Mammary epithelial cell (primary cell): ENCODE measurements at places on chromosomes 16 and 17. TPM values are rescaled to one million over a fixed set of nuclear protein-coding genes. Genes with fewer than 3 reads are reported as not detected.

SHISA9 gene
- polyA plus RNA-seq = 16.8 TPM

FOXF1 gene
- polyA plus RNA-seq = not detected

TM4SF5 gene
- polyA plus RNA-seq = not detected

MYCBPAP gene
- polyA plus RNA-seq = 4.5 TPM

PARD6A gene
- polyA plus RNA-seq = 0.59 TPM

GSG1L2 gene
- not detected for polyA plus RNA-seq

AANAT gene
- polyA plus RNA-seq = 0.16 TPM

CHRNE gene
- 0.03 TPM for polyA plus RNA-seq

KRT39 gene
- polyA plus RNA-seq = not detected

ZP2 gene
- not detected for polyA plus RNA-seq

GAS2L2 gene
- 0.07 TPM for polyA plus RNA-seq

DNA sequence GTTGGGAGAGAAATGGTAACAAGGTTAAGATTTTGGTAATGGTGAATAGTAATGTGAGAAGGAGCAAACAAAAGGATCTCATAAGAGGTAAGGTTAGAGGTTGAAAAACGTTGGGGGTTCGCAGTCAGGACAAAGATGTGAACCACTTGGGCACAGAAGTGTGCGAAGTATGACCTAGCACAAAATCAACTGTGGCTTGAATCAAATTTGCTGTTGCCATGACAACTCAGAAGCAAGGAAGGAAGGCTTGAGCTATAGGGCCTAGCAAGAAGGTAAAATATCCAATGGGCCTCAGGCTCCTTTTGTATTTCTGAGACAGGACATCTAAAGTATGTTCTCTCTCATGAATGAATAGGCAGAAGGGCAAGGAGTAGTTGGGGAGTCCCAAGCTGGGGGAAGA lies 24.5 kb upstream of the TEKT1 start:
- DNase-seq = no peak

DNA sequence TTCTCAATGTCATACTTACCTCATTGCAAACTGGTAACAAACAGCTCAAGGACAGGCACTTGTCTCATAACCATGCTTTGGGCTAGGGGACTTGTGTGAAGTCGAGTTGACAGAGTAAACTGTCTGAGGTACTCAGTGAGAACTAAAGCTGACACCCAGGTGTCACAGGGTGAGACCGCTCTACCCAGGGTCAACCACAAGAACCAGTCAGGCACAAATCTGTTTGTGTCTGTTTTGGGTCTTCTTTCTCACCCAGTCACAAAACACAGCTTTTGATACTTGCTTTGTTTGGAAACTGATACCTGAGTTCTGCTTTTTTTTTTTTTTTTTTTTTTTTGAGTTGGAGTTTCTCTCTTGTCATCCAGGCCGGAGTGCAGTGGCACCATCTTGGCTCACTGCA lies 161.1 kb downstream of the STX8 start:
- DNase-seq = no peak

GRCh38 chr17:60333628-60334031 lies 58.3 kb downstream of the USP32 start:
- no peak for DNase-seq

GRCh38 chr17:70184770-70185169 lies 15.4 kb downstream of the KCNJ2 start:
- DNase-seq = peak; percentile 76

DNA sequence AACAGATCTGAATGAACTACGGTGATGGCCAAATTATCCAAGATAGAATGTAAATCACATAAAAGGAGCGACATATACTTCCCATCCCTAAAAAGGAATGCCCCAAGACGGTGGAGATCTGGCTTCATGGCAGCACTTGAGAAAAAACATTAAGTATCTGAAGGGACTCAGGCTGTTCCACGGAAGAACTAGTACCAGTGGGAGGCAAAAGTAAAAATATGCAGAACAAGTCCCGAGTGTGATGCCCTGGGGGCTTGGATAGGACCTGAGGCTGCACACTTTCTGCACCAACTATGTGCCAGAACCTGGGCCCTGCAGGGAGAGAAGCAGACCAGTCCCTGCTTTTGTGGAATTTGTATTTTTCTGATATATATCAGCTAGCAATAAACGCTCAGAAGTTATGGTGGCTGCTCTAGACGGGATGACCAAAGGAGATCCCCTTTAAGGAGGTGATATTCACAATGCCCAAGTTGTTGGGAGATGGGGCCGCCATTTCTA lies 539 bp upstream of the CKLF start:
- DNase-seq = no peak

DNA sequence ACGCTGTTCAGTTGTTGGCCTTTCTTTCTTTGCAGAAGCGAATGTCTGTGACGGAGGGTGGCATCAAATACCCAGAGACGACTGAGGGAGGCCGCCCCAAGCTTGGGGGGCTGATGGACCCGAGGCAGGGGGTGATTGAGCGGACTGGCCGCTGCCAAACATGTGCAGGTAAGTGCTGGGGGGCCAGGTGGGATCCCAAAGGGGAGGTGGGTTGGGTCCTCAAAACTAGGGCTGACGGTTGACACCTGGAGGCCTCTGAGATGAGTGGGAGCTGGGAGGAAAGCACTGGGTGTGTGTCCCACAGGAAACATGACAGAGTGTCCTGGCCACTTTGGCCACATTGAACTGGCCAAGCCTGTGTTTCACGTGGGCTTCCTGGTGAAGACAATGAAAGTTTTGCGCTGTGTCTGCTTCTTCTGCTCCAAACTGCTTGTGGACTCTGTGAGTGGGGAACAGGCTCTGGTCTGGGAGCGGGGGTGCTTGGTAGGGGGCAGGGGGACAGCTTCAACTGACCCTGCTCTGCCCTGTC lies 11.8 kb downstream of the POLR2A start:
- DNase-seq = no peak

DNA sequence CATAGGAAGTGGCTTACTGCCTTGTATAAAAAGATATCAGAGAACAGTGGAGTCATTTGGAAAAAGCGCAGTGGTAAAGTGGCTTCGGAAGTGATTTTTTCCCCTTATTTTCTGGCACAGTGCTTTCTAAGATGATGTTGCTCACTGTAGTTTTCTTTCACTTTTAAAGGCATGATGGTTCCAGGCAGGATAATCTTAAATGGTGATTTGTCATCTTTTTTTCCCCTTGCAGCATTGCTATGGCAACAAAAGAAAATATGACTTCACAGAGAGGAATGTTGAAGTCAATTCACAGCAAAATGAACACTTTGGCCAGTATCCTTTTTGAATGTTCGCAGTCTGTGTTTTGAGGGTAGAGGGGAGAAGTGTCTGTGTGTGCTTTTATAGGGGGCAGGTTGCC lies 42.5 kb downstream of the GOSR1 start:
- DNase-seq = peak; percentile 62

- no peak for DNase-seq
Observed at GRCh38 chr16:22932032-22932771, 118.2 kb downstream of the HS3ST2 start.

GRCh38 chr16:67428146-67428731 lies 2.7 kb upstream of the HSD11B2 start:
- peak; percentile 39 for DNase-seq

DNA sequence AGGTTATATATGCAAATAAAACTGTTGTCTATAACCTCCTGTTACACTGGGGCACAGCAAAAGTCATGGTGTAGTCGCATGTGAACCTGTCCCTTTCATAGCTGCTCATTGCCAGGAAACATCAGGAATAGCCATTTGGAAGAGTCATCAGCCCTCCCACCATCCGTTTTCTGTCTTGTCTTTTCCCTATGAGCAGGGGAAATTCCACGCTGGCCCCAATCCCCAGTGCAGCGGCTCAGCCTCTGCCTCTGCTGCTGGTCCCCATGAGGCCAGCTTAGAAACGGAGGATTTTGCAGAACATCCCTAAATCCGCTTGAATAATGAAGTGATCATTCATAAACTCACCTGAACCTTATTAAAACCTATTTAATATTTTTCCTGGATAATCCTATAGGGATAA lies 10.5 kb downstream of the MAPT start:
- DNase-seq = no peak

GRCh38 chr17:56918916-56919315 lies 5.1 kb upstream of the TRIM25 start:
- DNase-seq = peak; percentile 45

DNA sequence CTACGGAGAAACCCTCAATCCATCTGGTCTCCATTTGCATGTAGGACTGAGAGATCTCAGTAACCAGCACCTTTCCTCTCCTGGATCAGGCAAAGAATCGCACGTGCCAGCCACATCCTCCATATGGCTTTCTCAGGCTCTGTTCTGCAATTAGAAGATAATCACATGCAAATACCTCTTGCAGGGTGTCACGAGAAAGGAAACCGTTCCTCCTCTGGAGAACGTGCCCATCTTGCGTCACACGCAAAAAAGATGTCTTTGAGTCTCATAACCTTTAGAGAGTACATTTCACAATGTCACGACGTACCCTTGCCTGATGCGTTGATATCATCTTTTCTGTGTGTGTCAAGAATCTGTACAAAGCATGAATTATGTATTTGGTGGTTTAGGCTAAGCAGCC lies 36.2 kb upstream of the DNAH17 start:
- DNase-seq = no peak

- no peak for DNase-seq
Observed at GRCh38 chr17:57456622-57457021, 200.3 kb downstream of the MSI2 start.

DNA sequence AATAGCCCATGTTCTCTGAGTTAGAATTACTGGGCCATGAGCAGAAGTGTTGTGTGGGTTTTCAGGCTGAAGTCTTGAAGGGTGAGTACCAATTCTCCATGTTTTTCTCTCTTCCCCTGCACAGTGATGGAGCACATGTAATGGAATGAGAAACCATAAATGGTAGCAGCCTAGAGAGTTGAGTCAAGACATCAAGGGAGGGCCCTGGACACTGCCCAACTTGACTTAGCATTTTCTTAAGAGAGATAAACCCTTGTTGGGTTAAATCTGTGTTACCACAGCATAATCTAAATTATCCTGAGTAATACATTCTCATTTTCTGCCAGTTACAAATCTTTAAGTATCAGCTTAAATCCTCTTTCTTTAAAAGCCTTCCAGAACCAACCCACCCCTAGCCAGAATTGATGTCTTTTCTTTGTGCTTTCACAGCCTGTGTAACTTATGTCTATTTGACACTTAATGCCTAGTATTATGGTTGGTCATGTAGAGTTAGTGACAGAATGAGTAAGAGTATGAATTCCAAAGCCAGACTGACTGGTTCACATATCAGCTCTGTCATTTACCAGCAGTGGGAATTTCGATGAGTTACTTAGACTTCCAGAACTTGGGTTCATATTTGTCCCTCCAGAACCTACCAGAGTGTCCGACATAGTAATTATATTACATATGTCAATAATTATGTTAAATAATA lies 27.0 kb upstream of the RGS9 start:
- no peak for DNase-seq

DNA sequence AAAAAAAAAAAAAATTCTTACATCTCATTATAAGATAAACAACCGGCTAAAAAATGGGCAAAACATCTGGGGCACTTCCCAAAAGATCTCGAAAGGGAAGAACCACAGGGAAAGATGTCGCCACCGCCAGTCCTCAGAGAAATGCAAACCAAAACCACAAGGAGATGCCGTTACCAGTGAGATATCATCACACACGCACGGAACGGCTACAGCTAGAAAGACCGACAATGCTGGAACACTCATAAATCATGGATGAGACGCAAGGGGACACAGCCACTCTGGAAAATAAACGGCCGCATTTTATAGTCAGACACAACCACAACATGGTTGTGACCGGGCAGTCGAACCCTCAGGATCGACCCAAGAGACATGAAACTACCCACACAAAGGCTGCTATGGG lies 24.5 kb downstream of the WDR45B start:
- no peak for DNase-seq

DNA sequence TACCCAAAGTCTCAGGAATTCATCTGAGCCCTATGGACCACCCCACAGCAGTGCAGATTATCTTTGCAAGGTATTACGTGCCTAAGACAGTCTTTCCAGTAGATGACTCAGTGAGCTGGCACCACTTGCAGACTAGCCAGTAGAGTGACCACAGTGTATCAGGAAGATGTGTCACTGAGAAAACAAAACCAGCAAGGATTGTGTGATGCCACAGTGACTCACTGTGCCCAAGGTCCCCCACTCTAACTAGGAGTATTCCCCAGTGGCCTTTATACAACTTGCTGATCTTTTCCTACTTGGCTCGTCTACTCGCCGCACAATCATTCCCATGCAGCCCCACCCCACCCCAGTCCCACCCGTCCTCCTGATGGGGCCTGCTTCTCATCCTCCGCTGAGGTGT lies 26.8 kb upstream of the PRKCA start:
- DNase-seq = peak; percentile 94

- peak; percentile 9 for DNase-seq
Observed at GRCh38 chr17:33200587-33200986, 92.5 kb downstream of the ASIC2 start.

- DNase-seq = no peak
Observed at GRCh38 chr17:59292174-59292523, 39.3 kb upstream of the YPEL2 start.

DNA sequence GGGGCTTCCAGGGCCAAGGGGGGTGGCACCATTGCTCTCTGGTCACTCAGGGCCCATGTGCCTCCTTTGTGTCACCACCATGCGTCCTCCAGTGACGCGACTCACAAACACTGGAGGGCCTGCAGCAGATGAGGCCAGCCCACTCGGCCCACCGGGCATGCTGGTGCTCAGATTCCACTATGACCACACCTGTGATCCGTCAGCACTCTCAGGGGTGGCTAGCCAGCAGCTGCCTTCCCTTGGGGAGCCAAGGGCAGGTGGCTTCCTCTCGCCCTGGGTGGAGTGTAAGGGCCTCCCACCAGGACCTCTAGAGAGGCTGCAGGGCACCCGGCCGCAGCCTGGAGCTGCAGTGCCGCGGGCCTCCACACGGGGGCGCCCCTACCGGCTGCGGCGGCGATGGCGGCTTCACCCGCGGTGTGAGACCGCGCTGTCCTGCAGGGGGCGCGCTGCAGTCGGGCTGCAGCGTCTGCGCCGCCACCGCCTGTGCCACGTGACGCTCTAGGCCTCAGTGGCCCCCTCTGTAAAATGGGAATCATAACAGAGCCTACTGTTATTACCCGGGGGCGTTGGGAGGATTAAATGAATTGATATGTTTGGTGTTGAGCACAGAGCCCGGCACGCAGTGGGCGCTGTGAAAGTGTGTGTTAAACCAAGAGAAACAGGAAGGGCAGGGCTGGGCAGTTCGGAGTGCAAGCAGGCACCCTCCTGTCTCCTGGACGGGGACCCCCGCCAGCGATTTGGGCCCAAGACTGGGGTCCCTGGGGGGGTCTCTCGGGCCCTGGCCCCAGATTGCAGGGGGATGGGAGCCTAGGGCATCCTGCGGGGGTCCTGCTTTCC lies 192.4 kb upstream of the GSE1 start:
- peak; percentile 20 for DNase-seq

DNA sequence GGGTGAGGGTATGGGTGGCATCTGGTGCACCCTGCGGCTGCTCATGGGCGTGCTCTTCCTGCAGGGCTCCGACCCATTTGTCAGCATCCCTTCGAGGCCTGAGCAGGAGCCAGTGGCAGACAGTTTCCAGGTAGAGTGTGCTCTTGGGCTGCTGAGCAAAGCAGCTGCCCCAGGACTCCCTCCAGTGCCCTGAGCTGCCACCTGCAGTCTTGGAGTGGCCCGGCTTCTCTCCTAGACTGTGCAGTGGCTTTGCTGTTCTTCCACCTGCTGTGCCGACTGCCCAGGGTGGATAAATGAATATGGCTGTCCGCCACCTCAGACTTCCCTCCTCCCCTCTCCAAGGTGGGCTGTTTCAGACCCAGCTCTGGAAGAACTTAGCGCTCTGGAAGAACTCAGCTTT lies 10.8 kb upstream of the JPT2 start:
- DNase-seq = no peak

GRCh38 chr16:72270531-72270930 lies 98.6 kb upstream of the PMFBP1 start:
- no peak for DNase-seq

- no peak for DNase-seq
Observed at GRCh38 chr17:40209404-40210093, 9.6 kb upstream of the WIPF2 start.

- no peak for DNase-seq
Observed at GRCh38 chr17:76873856-76874255, 5.7 kb downstream of the MGAT5B start.
